ENCODE measurements at places on chromosomes 12 and 14. TPM values are rescaled to one million over a fixed set of nuclear protein-coding genes. Genes with fewer than 3 reads are reported as not detected.

GOLT1B gene
- 41.0 TPM for total RNA-seq

ASCL1 gene
- total RNA-seq, result 0.04 TPM

PIK3C2G gene
- 0.18 TPM for total RNA-seq

OR10A7 gene
- not detected for total RNA-seq

C3AR1 gene
- 3.7 TPM for total RNA-seq

- H3K4me1 ChIP-seq, result peaks cover 18% of the 10 kb centered on the region
- no peak for DNase-seq
- no peaks in the 10 kb centered on the region for H3K27me3 ChIP-seq
- peaks cover 23% of the 10 kb centered on the region for H3K36me3 ChIP-seq
Measured at GRCh38 chr14:92668276-92668973, 80.0 kb downstream of the LGMN start.

GRCh38 chr12:6921996-6922946 is 5.5 kb upstream of the ATN1 start:
- DNase-seq, result no peak
- no peaks in the 10 kb centered on the region for H3K27me3 ChIP-seq
- H3K4me1 ChIP-seq, result peaks cover 36% of the 10 kb centered on the region
- H3K4me3 ChIP-seq, result no peak overlapping the region
- H3K27ac ChIP-seq, result no peak overlapping the region

GRCh38 chr12:119444462-119445044 is 110.0 kb downstream of the CCDC60 start:
- no peaks in the 10 kb centered on the region for H3K27me3 ChIP-seq
- no peak overlapping the region for H3K4me3 ChIP-seq
- no peaks in the 10 kb centered on the region for H3K36me3 ChIP-seq
- H3K4me1 ChIP-seq, result no peaks in the 10 kb centered on the region
- H3K27ac ChIP-seq, result no peak overlapping the region
